Left renal pelvis (tissue), 4 donors: ENCODE measurements at places on chromosomes 4 and X. TPM values are rescaled to one million over a fixed set of nuclear protein-coding genes. Genes with fewer than 3 reads are reported as not detected.

GRCh38 chr4:189514209-189514608 lies 426.5 kb upstream of the FRG1 start:
- no peak for DNase-seq

The RTL3 gene
- polyA plus RNA-seq = not detected

The OPRPN gene
- polyA plus RNA-seq = not detected

The MAOB gene
- 45.5 TPM for polyA plus RNA-seq

DNA sequence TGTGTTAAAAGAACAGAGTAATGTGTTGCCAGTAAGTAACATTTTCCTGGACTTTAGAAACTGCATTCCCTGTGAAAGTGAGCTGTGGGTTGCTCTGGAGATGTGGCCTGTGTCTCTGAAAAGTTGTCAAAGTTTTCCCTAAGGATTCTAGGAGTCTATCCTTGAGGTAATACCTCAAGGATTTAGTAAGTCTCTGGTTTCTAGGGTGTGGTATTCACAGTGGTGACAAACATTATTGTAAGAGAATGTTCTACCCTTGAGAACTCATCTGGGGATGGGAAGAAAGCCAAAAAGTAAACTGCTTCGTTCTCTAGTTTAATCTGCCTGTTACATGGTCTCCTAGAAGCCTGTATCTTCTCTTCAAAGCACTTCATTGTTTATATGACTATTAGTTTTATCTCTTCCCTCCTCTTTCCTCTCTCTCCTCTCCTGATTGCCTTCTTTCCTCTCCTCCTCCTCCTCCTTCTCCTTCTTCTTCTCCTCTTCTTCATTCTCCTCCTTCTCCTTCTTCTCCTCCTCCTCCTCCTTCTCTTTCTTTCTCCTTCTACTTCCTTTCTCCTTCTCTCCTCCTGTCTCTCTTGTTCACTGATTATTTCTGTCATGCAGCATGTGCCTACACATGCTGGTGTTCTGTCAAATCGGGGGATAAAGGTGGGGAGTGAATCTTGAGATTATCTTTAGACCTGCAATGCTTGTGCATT lies 321.3 kb downstream of the PTTG2 start:
- no peak for DNase-seq

GRCh38 chr4:31259119-31259518 lies 539.0 kb downstream of the PCDH7 start:
- no peak for DNase-seq

The NOX1 gene
- polyA plus RNA-seq = 0.48 TPM

- DNase-seq = no peak
Observed at GRCh38 chr4:135515295-135515694, 1313.7 kb upstream of the PABPC4L start.

DNA sequence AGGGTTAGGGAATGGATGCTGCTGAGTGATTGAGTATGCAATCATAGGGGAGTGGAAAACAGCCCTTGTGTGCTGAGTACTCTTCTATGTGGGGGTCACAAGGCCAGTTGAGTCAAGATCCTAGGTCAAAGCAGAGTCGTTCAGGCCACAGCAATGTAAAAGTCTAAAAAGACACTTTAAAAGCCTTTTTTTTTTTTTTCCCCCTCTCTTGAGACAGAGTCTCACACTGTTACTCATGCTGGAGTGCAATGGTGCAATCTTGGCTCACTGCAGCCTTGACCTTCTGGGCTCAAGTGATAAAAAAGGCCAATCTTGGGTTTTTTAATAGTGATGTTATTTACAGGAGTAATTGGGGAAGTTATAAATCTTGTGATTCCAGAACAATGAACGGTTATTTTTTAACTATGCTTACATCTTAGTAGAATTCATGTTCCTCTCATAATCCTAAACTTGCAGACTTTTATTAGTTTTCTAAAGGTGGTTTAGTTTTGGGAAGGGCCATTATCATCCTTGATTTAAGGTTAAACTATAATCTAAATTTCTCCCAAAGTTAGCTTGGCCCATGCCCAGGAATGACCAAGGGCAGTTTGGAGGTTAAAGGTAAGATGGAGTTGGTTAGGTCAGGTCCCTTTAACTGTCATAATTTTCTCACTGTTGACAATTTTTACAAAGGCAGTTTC lies 82.2 kb upstream of the BMP2K start:
- DNase-seq = no peak

The SSX3 gene
- not detected for polyA plus RNA-seq

The SULT1E1 gene
- polyA plus RNA-seq = 114 TPM

DNA sequence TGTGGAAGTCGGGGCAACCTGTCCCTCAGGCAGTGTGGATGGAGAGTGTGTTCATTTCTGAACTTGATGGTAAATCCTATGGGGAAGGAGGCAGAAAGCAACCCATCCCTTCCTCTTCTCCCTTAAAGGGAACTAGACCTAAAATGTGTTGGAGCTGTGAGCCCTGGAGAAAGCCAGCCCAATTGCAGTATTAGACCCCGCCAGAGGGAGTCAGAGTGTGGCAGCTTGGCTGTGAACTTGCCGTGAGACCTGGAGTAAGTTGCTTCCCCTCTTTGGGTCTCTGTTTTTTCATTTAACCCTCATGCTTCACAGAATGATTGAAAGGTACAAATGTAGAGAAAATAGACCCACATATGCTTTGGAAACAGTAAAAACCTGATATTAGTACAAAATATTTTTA lies 108.7 kb upstream of the PAK3 start:
- DNase-seq = no peak

GRCh38 chr4:109915385-109916026 lies 2.8 kb downstream of the EGF start:
- DNase-seq = no peak

GRCh38 chr4:184796906-184797305 lies 28.9 kb downstream of the ACSL1 start:
- DNase-seq = no peak

DNA sequence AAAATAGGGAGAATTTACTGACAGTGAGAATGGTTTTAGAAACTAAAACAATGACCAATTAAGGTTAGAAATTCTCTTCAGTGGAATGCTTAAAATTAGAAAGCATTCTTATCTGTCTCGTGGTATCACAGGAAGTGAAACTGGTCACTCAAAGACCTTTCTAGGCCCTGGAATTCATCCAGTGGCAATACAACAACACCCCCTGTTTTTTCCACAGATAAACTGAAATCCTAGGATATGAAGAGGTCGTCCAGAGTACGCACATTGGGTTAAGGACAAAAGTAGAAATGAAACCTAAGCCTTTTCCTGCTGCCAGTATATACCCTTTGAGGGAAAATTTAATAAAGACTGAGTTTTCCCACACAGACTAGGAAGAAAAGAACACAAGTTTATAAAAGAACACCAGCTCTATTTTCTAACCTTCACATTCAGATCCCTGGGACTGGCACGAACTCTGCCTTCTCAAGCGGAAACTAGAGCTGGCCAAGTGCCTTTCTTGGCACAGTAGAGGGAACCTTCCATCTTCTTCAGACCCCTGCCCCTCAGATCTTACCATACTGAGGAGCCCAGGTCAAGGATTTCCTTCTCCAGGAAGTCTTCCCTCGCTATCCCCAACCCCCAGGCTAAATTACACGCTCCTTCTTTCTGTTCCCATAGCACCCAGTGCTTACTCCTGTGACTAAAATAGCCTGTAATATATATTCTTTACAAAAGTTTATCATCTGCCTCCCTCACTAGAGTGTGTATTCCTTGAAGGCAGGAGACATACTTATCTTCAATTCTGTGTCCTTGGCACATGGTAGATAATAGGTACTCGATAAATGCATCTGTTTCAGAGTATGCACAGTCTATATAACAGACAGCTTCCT lies 16.9 kb downstream of the LHFPL1 start:
- no peak for DNase-seq

GRCh38 chrX:15277604-15278003 lies 7.7 kb upstream of the ASB9 start:
- DNase-seq = no peak

DNA sequence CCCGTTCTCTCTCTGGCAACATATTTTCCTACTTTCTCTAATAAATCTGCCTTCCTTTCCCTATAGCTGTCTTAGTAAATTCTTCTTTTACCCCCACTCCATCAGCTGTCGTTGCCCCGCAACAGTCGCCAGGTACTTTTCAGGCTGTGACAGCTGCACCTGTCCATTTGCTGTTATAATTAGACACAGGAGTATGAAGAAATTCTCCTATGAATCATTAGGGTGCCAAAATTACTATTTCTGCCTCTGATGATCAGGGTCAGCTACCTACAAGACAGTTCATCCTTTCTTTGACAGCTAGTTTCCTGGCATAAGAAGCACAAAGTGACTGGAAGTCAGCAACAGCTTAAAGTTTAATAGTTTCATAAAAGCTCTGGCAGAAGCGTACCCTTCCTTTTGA lies 19.5 kb upstream of the GALNTL6 start:
- DNase-seq = no peak

The TSPAN6 gene
- polyA plus RNA-seq = 139 TPM

- DNase-seq = no peak
Observed at GRCh38 chr4:118281611-118282442, 71.0 kb downstream of the PRSS12 start.

- DNase-seq = no peak
Observed at GRCh38 chrX:10952619-10953018, 158.5 kb upstream of the HCCS start.

The TGIF2LX gene
- not detected for polyA plus RNA-seq

The TMEM154 gene
- polyA plus RNA-seq = 3.8 TPM

The GABRA4 gene
- 0.09 TPM for polyA plus RNA-seq

The CFAP99 gene
- 0.70 TPM for polyA plus RNA-seq

DNA sequence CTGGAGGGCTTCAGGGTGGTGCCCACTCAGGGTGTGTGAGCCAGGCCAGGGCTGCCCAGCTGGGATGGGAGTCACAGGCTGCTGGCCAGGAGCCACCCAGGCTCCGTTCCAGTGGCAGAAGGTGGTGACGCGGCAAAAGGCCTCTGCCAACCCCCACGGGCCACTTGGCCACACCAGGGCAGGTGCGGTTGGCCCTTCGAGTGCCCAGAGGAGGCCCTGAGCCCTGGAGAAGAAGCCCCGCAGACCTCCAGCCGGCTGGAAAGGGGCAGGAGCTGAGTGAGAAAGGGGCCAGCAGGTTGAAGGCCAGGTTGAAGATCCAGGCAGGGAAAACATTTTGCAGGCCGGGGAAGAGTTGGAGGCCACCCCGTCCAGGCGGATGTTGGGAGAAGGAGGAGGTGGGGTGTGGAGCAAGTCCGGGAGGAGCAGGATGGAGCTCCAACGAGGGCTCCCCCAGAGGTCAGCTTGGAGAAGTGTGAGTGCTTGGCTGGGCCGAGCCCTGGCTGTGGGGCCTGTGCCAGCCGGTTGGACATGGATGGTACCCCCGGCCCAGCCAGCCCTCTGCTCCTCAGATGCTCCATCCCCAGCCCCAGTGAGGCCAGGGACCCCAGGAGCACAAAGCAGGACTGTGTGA lies 2.8 kb upstream of the CPLX1 start:
- no peak for DNase-seq

- DNase-seq = no peak
Observed at GRCh38 chrX:6384921-6385320, 150.0 kb downstream of the VCX3A start.

The PLK4 gene
- polyA plus RNA-seq = 22.9 TPM

The IL2 gene
- polyA plus RNA-seq = not detected

- DNase-seq = no peak
Observed at GRCh38 chr4:134243742-134244713, 42.4 kb upstream of the PABPC4L start.

DNA sequence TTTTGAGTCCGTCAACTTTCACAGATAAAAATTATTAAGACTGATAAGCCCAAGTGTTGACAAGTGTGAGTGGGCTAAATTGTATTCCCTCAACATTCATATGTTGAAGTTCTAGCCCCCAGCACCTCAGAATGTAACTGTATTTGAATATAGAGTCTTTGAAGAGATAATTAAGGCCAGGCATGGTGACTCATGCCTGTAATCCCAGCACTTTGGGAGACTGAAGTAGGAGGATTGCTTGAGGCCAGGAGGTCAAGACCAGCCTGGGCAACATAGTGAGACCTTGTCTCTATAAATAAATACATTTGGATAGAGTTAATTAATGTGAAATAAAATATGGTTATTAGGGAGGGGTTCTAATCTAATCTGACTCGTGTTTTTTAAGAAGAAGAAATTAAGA lies 29.7 kb upstream of the SLC25A4 start:
- no peak for DNase-seq

- DNase-seq = no peak
Observed at GRCh38 chrX:13472975-13473374, 96.4 kb upstream of the EGFL6 start.

DNA sequence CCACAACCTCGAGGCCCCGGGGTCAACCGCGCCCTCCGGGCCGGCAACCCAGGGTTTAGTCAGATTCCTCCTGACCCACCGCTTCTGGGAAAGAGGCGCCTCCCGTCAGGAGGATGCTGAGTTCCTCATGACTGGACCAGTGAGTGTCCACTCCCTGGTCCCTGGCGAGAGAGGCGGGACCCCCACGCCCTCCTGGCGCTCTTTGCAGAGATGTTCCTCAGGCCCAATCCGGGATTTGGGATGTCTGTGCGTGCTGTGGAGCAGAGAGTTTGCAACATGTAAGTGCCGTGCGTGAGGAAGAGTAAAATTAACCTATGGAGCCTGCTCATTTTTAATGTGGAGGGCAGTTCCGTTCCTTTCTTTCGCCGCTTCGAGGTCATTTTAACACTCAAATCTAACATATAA lies 824 bp upstream of the UGDH start:
- DNase-seq = no peak

DNA sequence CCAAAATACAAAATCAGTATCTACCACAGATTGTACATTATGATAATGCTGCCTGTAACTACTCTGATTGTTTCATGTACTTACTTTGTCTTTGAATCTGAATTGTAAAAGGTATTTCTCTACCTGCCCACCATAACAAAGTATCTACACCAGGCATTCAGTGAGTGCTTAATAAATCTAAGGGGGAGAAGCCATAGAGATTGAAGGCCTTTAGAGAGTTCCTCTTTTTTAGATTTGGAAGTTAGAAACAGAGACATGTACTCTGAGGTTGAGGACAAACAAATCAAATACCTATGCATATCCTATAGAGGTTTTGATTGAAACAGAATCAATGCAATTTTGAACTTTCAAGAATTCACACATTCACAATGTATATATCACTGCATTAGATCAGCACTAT lies 42.7 kb downstream of the SAT1 start:
- no peak for DNase-seq

DNA sequence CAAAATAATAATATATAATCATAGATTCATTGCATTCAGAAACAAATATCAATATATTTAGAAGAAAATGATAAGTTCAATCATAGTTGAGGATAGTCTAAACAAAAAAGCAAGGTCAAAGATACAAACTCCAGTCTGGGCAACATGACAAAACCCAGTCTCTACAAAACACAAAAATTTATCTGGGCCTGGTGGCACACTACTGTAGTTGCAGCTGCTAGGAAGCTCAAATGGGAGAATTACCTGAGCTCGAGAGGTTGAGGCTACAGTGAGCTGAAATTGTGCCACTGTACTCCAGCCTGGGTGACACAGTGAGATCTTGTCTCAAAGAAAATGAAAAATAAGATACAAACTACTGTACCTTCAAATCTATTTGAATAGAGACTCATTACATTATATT lies 52.7 kb upstream of the ANXA10 start:
- DNase-seq = no peak

The GPR173 gene
- polyA plus RNA-seq = 14.1 TPM

The TMEM271 gene
- 0.06 TPM for polyA plus RNA-seq

The LIMCH1 gene
- 113 TPM for polyA plus RNA-seq

GRCh38 chr4:21018817-21019216 lies 318.6 kb downstream of the PACRGL start:
- DNase-seq = no peak

- DNase-seq = no peak
Observed at GRCh38 chr4:100805538-100805937, 287.7 kb upstream of the EMCN start.

- DNase-seq = no peak
Observed at GRCh38 chr4:99810536-99810935, 6.1 kb upstream of the DAPP1 start.
